Left ventricle myocardium inferior (tissue), 1 donor: ENCODE measurements at places on chromosomes 1 and 21.

- DNase-seq: no peak
These were observed 53.5 kb upstream of the TENT5B start for GRCh38 chr1:27065999-27066630.

GRCh38 chr1:151184211-151184610, 5.8 kb downstream of the VPS72 start:
- DNase-seq: no peak

DNA sequence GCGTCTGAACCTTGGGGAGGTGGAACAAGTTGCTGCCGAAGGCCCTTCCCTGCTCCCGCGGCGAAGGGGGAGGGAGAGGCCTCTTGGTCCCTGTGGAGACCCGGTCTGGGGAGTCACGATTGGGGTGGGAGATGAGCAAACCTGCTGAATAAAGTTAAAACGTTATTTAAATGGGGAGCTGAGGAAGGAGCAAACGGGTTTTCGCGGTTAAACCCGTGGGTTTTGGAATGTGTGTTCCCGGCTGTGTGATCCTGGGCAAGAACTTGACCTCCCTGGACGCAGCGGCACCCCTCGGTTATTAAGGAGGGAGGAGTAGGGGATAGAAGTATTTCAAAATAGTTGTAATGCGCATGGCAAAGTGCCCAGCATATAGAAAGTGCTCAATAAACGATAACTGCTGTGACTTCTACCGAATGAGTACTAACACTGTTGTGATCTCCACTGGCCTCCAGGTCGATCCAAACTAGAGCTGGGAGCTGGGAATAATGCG, 3.4 kb downstream of the FAM110D start:
- DNase-seq: no peak

GRCh38 chr1:221263831-221264767, 384.9 kb downstream of the HLX start:
- DNase-seq: no peak

DNA sequence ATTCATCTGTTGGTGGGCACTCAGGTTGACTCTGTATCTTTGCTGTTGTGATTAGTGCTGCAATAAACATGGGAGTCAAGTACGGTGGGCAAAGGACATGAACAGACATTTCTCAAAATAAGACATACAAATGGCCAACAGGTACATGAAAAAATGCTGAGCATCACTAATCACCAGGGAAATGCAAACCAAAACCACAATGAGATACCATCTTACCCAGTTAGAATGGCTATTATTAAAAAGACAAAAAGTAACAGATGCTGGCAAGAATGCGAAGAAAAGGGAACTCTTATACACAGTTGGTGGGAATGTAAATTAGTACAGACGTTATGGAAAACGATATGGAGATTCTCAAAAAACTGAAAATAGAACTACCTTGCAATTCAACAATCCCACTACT, 98.9 kb downstream of the TMEM53 start:
- DNase-seq: no peak

DNA sequence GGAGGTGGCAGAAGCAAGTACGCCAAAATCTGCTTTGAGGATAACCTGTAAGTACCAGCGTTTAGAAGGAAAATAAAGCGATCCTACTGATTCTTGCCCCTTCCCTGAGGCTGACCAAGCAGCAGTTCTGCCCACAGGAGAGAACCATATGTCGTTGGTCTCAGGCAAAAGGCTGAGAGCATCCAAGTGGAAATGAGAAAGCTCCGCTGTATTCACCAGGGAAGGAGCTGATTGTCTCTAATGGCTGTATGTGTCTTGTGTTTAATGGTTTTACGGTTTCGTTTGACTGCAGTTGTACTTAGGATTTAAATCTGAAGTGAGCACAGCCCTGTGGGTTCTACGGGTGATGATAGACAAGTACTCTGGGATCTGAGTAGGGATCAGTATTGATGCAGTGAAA, 21.9 kb downstream of the FAM3B start:
- no peak for DNase-seq

GRCh38 chr1:101389547-101389929, 152.7 kb downstream of the S1PR1 start:
- DNase-seq: no peak

DNA sequence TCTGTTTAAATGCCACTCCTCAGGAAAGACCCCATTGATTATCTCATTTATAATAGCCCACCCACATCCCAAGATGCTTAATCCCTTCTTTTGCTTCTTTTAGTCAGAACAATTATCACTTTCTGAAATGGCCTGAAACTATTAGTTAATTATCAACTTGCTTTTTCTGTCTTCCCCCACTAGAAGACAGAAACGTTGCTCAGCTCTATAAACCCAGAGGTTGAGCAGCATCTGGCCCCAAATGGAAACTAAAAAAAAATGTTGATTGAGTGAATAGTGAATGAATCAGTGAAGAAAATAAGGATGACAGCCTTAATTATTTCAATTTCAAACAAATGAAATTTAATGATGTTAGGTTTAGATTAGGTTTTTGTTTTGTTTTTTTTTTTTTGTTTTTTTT, 38.2 kb upstream of the PIGC start:
- DNase-seq: no peak

DNA sequence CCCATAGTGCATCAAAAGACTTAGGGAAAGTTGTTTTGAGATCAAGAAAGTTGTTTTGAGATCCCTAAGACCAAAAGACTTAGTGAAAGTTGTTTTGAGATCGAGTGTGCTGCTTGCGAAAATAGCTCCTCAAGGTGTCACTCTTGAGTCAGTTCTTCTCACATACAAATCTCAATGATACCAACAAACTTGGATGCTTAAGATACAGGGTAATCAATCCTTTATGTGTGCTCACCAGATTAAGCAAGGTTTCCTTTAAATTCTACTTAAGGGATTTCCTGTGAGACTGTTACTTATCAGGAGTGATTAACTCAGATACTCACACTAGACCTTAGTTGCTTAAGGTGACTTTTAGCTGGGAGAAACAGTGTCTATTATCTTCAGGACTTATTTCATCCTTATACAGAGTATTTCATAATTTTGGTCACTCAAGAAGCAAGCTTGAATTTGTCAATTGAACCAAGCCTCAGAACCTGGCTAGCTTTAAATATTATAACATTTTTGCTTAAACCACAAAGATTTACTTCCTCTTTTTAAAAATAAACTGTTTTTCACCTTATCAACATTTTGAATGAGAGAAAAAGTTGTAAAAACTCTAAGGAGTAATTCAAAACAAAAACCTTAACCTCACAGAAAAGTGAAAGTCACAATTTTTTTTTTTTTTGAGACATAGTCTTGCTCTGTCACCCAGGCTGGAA, 8.0 kb upstream of the RLF start:
- no peak for DNase-seq

DNA sequence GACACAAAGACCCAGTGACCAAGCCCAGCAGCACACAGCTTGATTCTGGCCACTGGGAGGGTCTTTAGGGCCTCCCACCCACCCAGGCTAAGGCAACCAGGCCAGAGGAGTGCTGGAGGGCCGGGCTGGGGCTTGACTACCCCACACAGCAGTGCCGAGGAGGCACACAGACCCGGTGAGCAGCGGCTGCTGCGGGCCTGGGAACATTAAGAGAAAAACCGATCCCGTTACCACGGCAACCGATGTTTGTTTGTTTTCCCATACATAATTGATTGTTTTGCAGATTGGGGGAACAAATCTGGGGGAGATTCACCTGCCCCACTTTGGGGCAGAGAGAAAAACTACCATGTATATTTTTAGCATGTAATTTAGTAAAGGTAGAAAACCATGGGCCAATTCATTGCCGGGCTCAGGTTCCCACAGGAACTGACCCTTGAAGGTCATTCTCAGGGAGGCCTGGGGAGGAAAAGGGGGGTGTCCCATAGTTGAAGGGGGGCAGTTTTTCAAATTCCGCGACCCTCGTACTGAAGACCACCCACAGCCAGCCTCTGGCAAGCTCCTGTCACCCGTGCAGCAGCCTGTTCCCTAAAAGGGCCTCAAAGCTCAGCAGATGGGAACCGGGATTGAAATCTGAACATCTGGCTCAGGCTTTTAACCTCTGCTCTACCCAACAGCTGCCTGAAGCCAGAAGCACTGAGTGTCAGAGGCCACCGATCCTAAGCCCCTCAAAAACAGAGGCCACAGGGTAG, 35.3 kb downstream of the CHD5 start:
- no peak for DNase-seq

DNA sequence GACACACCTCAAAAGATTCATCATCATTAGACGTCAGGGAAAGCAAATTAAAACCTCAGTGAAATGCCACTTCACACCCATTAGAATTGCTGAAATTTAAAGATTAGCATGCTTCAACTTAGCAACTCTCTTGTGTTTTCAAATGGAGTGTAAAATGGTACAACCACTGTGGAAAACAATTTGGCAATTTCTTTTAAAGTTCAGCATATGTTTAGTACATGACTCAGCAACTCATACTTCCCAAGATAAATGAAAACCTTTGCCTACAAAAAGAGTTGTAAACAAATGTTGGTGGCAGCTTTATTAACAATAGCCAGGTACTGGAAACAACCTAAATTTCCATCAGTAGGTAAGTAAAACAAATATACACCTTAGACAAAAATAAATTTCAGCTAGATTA, 42.7 kb downstream of the ST3GAL3 start:
- no peak for DNase-seq

GRCh38 chr1:60596791-60597750, 485.3 kb upstream of the NFIA start:
- no peak for DNase-seq

- DNase-seq: peak; percentile 46
These were observed 46.9 kb upstream of the PRRC2C start for GRCh38 chr1:171438441-171438840.

DNA sequence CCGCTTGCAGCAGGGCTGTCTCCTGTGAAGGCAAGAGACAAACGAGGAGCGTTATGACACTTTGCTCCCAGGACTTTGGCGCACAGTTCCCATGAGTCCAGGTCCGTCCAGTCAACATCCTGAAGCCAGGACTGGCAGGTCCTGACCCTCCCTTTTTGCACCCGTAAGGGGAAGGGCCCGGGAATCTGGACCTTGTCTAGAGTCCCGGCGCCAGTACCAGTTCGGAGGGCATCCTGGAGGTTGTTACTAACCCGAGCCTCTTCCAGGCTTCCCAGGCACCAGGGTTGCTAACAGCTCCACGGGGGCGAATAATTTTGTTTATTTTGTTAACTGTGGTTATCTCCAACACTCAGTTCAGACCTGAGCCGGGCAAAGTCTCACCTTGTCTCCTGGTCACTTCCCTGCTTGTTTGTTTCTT, 682 bp upstream of the RWDD3 start:
- DNase-seq: peak; percentile 40

GRCh38 chr1:90925928-90926869, 95.6 kb downstream of the ZNF644 start:
- DNase-seq: no peak

GRCh38 chr1:82268826-82269225, 468.1 kb downstream of the ADGRL2 start:
- no peak for DNase-seq

DNA sequence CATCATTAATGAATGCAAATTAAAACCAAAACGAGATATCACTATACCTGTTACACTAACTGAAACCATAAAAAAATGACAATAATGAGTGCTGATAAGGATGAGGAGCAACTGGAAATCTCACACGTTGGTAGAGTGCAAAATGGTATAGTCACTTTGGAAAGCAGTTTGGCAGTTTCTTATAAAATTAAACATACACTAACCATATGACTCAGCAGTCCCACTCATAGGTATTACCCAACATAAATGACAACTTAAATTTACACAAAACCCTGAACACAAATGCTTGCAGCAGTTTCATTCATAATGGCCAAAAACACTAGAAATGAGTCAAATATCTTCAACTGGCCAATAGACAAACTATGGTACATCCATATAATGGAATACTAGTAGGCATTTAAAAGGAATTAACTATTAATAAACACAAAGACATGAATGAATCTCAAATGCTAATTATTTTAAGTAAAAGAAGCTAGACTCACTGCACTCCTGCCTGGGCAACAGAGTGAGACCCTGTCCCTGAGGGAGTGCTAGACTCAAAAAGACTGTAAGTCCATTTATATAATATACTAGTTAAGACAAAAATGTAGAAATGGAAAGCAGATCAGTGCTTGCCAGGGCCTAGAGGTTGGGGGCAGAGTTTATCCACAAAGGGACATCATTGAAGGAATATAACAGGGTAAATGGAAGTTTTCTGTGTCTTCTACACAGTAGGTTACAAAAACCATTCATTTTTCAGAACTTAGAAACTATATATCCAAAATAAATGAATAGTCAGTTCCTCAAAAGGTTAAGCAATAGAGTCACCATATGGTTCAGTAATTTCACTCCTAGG, 77.4 kb downstream of the EIF4G3 start:
- DNase-seq: no peak

GRCh38 chr1:17550729-17551584, 11.5 kb downstream of the ARHGEF10L start:
- no peak for DNase-seq

- DNase-seq: no peak
These were observed 33.3 kb upstream of the TENT5C start for GRCh38 chr1:117572546-117572945.

GRCh38 chr1:215523128-215523861, 43.8 kb upstream of the KCTD3 start:
- DNase-seq: no peak

GRCh38 chr1:84146411-84147032, 2.5 kb downstream of the PRKACB start:
- DNase-seq: no peak

DNA sequence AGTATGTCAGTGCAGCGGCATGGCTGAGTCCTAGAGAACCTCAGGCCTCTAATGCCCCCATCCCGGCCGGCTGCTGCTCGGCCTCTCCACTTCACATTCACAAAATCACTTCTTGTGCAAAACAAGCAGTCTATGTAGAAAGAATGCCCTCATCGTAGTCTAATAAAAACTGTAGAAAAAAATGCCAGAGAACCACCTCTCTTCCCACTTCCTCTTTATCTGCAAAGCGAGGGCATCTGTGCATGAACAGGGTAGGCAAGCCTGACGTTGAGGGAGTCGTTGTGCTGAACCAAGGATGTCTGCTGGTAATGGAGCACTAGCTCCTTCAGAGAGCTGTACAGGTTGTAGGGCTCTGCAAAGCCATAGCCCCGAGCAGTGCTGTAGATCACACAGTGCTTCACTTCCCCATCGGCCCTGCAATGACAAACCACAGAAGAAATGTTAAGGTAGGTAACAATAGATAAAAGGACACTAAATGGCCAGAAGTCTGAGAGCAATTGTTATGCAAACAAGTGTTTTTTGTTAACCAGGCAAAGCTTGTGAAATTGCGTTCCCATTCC, 88.9 kb downstream of the PIK3R3 start:
- no peak for DNase-seq

DNA sequence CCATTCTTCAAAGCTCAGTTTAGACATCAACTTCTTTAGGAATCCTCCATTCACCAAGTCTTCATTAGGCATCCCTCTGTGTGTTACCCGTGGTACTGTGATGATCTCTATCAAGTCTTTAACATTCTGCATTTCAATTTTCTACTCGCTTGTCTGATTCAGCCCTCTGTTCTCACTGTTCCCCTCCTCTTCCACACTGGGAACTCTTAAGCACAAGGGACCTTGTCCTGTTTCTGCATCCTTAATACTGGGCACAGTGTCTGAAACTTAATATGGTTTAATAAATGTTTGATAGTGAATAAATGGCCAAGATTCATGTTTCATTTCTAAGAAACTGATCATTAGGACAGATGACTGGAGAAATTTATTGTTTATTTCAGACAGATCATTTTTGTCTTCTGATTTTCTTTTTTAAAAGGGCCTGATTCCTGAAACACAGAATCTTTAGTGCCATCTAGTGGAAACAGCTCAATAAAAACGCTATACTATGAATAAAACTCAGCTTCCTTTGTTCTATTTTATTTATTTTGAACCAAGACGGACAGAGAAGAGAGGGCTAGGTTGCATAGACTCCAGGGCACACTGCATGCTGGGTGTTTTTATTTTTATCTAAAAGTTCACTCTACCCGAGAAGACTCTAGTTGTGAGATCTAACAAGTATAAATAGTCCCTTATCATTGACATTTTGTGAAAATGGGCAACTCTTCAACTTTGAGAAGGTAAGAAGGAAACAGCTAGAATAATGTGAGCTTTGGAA, 7.0 kb upstream of the TRIM45 start:
- DNase-seq: no peak
